ENCODE measurements at places on chromosomes 2 and 18. TPM values are rescaled to one million over a fixed set of nuclear protein-coding genes. Genes with fewer than 3 reads are reported as not detected.

Gene HYCC2
- total RNA-seq: 13.5 TPM

Gene CD207
- total RNA-seq: not detected

Gene BMP10
- not detected for total RNA-seq

Gene TRPM8
- total RNA-seq: not detected

- no peak for DNase-seq
These were observed 460.4 kb downstream of the MBD2 start for GRCh38 chr18:53764086-53764485.

DNA sequence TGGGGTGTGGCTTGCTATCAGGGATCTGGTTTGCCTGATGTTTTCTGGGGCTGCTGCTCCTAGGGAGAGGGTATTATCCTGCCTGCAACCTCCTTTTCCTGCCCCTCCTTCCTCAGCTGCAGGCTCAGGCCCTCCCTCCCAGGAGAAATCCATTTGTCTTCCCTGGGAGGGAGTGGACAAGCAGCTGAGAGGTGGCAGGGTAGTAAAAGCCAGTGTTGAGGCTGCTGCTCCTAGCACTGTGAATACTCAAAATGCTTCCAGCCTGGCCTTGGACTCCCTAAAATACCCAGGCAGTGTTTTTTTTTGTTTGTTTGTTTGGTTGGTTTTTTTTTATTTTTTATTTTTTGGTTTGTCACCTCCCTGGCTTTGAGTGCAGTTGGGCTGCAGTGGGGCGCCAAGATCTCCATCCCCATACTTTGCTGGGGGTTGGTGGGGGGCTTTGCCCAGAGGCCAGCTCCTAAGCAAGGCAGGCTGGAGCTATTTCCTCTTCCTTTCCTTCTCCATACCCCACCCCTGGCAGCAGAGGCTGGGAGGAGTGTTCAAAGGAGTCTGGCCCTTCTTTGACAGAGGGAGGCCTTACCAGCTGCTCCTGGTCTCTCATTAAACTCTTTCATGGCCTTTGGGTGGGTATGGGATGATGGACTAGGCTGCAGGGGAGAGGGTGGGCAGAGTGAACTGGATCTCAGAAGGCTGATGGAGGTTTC lies 13.6 kb downstream of the HOXD3 start:
- DNase-seq: no peak

DNA sequence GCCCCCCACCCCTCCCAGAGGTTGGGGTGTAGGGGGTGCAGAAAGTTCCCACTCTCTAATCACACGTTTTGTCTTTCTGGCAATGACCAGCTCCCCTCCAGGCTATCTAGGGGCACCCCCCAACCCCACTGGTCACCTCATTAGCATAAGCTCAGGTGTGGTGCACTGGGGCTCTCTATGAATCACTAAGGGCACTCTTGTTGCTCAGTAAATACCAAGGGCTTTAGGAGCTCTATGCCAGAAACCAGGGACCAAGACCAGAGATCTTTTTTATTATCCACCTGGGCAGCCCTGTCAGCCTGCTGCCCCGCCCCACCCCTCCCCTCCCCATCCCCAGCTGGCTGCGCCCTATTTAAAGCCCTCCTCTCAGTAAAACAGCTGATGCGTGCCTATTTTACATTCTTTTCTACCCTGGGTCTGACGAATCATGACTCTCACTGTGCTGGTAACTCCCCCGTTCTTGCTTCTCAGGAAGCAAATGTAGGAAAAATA lies 24.3 kb downstream of the NCK2 start:
- no peak for DNase-seq

DNA sequence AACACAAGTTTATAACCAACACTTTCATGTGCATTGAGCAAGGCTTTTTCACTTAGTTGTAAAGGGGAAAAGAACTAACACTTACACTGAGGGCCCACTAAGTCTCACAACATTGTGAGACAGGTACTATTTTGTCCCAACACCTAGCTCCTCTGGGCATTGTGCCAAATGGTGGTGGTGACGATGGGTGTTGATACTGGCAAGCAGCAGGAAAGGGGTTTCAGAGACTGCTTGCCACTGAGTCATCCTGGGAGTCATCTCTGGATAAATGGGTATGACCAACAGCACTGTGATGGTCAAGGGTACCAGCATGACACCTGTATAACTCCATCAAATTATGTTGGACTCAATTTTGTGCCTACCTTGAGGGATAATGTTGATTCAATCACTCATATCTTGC lies 138.8 kb upstream of the ITGA6 start:
- DNase-seq: no peak

- DNase-seq: no peak
These were observed 30.7 kb downstream of the BIN1 start for GRCh38 chr2:127076290-127076689.

- no peak for DNase-seq
These were observed 5.9 kb downstream of the NR4A2 start for GRCh38 chr2:156326526-156327095.

- no peak for DNase-seq
These were observed 533 bp downstream of the HPCAL1 start for GRCh38 chr2:10303181-10303693.

- no peak for DNase-seq
These were observed 59.7 kb upstream of the ZC3H15 start for GRCh38 chr2:186426153-186427016.

- no peak for DNase-seq
These were observed 44.2 kb upstream of the CBLN2 start for GRCh38 chr18:72588360-72588759.

DNA sequence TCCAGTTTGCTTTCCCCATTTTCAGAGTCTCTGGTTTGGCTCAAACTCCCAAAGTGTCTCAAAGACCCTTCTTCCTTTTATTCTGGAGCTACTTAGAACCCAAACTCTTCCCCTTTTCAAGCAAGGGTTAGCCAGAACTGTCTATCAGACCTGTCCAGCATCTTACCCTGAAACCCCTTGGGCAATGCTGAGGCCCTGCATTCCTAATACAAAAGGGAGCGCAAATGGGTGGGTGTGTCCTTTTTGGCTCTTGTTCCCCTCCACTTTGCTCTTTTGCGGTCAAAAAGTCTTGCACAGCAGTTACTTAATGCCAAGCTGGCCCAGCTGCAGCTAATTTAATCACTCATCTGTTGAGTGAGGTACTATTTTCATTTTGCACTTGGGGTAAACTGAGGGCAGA lies 231.2 kb upstream of the FOSL2 start:
- DNase-seq: no peak
